ENCODE measurements at places on chromosomes 12 and 14.

- no peak for DNase-seq
Measured at GRCh38 chr12:25263594-25263993, 12.9 kb upstream of the KRAS start.

- DNase-seq: no peak
Measured at GRCh38 chr12:2970744-2971143, 11.5 kb downstream of the TEAD4 start.

DNA sequence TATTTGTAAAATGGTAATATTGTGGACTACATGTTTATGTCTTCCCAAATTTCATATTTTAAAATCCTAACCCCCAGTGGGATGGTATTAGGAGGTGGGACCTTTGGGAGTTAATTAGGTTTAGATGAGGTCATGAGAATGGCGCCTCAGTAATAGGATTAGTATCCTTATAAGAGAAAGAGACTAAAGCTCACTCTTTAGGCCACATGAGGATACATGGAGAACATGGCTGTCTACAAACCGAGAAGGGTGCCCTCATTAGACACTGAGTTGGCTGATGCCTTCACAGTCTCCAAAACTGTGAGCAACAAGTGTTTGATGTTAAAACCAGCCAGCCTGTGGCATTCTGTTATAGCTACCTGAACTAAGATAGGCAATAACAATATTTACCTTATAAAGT, 58.3 kb upstream of the OTOGL start:
- no peak for DNase-seq

DNA sequence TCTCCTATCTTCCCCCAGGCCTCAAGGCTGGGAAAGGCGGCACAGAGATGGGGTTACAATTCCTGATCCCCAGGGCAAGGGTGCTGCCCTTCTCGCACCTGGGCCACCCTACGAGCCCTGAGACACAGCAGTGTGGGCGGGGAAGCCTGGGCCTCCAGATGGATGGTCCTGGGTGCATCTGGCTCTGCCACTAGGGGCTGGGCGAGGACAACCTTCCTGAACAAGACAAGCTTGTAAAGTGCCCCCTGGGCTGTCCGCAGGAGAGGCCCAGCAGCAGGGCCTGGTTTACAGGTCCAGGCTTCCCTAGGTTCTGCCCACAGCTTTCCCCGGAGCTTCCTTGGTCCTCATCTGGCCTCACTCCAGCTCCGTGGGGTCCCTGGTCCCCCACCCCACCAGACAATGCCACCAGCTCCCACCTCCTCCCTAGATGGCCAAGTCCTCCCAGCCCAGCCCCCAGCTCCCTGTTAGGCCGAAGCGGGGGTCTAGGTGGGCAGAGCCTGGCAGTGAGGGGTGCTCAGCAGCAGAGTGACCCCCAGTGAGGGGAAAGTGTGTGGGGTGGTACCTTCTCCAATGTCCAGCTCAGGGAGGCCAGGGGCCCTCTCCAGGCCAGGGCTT, 8.9 kb downstream of the ARL6IP4 start:
- DNase-seq: no peak

DNA sequence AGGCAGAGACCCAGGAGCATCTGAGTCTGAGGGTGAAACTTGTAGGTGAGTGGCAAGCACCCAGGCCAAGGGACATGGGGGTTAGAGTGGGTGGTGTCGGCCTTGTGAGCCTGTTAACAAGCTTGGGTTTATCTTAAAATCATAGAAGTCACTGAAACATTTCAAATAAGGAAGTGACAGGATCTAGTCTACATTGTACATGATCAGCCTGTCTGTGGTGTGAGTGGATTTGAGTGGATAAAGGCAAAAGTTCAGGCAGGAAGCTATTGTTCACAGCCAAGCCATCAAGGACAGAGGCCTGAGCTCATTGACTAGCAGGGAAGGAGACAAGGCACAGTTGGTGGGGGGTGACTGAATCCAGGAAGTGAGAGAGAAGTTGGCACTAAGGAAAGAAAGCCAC, 59.3 kb upstream of the FKBP4 start:
- DNase-seq: no peak

DNA sequence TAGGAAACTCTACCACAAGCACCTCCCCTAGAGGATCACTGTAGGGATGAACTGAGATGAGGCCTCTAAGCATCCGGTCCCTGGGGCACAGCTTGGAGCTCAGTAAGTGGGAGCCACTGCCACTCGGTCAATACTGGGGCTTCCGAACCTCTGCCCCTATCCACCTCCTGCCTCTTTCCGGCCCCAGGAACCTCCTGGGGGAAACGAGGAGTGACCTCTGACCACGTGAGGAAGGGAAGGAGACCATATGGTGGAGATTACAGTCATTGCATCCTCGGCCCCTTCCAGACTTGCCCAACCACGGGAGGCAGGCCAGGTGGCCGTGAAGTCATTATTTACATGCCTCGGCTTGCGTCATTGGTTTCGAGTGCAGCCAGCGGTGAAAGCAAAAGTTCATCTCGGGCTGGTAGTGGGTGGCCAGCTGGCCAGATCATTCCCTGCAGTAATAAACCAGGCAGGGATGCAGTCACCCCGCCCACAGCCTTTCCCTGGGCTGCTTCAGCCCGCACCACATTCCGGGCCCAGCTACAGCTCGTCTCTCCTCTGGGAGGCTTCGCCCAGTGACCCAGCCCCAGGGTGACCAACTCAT, 65.4 kb downstream of the C14orf132 start:
- peak; percentile 97 for DNase-seq

GRCh38 chr12:106645074-106645421, 62.2 kb downstream of the RFX4 start:
- DNase-seq: no peak

- no peak for DNase-seq
Measured at GRCh38 chr12:685388-685787, 22.1 kb upstream of the NINJ2 start.

GRCh38 chr12:19891936-19892591, 452.8 kb downstream of the AEBP2 start:
- no peak for DNase-seq

DNA sequence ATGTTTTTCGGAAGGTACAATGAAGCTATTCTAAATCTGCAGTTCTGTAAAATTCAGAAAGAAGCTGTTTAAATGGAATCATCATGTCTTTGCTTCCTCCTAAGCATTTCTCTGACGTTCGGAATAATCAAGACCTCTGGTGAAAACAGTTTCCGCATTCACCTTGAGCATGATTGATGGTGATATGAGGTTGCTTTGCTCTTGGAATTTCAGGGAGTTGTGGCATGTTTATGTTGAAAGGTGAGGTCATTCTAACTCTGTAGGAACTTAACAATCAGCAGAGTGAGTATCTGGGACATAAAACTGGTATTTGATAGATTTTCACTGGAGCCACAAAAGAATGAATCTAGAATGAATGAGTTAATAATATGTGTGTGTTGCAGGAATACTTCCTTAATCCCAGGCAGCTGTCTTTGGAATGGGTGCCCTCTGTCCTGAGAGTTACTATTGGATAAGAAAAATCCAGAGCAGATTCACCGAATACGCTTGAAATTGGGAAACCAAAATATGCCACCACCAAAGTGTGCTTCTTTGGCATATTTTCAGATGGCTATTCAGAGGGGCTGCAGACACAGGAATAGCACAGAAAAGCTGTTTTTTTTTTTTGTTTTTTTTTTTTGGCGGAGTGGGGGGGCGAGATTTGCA, 599.1 kb downstream of the CCER1 start:
- no peak for DNase-seq

DNA sequence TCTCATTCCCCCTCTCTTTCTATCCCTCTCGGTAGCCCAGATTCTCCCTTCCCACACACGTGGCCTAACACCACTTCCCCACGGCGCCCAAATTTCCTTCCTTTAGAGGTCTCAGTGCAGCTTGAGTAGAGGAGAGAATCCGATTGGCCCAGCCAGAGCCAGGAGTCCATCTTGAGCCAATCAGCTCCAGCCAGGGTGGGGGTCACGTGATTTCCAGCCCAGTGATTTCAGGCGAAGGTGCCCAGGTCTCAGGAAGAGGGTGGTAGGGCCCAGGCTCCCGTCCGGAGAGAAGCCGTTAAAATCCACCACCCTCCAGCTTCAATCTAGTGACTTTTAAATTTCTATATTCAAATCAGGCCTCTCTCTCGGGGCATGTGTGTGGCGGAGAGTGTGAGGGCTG, 45.2 kb upstream of the MYL2 start:
- no peak for DNase-seq

- DNase-seq: no peak
Measured at GRCh38 chr12:96698521-96698920, 208.5 kb upstream of the NEDD1 start.

- DNase-seq: no peak
Measured at GRCh38 chr12:98745578-98746391, 100.7 kb downstream of the APAF1 start.

- no peak for DNase-seq
Measured at GRCh38 chr14:100222224-100223093, 16.5 kb upstream of the YY1 start.

GRCh38 chr14:95652690-95653089, 33.5 kb upstream of the TCL1B start:
- no peak for DNase-seq

DNA sequence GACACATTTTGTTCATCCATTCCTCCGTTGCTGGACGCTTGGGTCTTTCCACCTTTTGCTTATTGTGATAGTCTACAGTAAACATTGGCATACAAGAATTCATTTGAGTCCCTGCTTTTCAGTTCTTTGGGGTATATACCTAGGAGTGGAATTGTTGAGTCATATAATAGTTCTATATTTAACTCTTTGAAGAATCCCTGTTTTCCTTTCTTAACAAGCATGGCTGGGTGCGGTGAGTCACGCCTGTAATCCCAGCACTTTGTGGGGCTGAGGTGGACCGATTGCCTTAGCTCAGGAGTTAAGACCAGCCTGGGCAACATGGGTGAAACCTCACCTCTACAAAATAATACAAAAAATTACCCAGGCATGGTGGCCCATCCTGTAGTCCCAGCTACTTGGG, 75.4 kb downstream of the CCDC92 start:
- DNase-seq: no peak

DNA sequence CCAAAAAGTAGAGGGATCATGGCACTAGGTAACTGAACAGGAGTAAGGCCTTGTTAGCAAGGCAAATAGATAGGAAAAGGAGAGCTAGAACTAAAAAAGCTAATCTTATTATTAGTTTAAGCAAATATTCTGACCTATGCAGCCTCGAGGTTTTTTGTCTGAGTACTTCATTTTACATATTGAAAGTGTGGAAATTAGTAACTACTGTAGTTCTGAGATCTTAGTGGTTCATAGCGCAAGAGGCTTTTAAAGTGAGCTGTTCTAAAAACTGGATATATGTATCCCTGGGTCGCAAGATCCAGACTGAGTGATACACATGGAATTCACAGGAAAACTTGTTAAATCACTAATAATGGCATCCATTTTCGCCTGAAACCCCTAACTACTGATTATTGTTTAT, 411.0 kb upstream of the SOX5 start:
- DNase-seq: no peak

DNA sequence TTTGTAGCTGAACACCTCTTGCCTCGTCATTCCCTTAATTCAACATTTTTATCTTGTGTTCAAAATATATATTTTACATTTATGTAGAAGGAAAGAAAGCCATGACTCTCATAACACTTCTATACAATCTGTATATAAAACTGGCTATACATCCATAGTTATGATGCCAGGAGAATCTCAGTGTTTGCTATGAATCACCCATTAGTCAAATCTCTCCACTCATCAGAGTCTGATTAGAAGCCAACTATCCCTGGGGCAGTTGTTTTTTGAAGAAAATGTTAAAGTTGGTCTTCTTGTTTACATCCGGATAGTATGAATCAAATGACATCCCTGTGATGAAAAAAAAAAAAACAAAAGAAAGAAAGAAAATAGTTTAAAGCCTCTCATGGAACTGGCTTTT, 503.9 kb downstream of the NELL2 start:
- DNase-seq: no peak

GRCh38 chr12:77572371-77572770, 258.3 kb upstream of the NAV3 start:
- DNase-seq: no peak

GRCh38 chr12:54404061-54405004, 14.7 kb downstream of the ITGA5 start:
- DNase-seq: peak; percentile 62

DNA sequence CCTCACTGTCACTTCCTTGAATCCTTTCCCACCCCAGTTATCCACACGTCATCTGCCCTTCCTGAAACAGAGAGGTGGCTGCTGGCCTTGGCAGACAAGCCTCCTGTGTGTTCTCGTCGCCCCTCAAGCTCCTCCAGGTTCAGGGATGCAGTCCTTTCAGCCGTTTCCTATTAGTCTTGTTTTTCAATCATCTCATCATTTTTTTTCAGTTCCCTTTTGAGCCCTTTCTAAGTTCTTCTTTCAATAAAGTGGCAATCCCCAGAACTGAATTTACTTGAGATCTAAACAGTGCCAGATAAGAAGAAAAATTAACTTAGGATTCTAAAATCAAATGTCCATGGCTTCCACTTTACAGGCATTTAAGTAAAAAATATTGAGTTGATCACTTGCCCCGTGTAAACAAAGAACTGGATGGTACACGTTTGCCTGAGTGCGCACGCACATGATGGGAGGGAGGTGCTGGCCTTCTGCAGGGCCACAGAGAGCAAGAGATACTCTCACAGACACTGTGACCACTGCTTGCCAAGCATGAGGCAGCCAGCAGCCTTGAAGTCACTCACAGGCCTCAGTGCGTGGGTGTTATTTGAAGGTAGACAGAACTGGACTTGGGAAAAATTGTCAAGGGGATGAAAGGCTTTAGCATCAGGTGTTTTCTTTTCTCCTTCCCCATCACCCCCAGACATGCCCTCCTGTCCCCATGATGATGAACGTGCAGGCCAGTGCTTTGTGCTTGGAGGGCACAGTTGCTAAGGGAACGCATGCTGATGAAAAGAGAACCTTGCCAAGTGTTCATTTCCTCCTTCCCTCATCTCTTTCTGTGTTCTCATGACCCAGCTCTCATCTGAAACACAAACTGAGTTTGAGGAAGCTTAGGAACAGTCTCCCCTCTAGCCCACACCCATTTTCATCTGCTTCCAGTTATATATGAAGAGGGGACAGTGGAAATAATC, 408.3 kb downstream of the EGLN3 start:
- no peak for DNase-seq
